ENCODE measurements at places on chromosomes 1 and 21.

GRCh38 chr1:174247472-174247871 is 88.2 kb downstream of the RABGAP1L start:
- DNase-seq, result no peak

GRCh38 chr1:196535727-196536126 is 72.5 kb downstream of the KCNT2 start:
- DNase-seq, result peak; percentile 64

- DNase-seq, result no peak
These were observed 998.6 kb downstream of the TTLL7 start for GRCh38 chr1:83000286-83000685.

DNA sequence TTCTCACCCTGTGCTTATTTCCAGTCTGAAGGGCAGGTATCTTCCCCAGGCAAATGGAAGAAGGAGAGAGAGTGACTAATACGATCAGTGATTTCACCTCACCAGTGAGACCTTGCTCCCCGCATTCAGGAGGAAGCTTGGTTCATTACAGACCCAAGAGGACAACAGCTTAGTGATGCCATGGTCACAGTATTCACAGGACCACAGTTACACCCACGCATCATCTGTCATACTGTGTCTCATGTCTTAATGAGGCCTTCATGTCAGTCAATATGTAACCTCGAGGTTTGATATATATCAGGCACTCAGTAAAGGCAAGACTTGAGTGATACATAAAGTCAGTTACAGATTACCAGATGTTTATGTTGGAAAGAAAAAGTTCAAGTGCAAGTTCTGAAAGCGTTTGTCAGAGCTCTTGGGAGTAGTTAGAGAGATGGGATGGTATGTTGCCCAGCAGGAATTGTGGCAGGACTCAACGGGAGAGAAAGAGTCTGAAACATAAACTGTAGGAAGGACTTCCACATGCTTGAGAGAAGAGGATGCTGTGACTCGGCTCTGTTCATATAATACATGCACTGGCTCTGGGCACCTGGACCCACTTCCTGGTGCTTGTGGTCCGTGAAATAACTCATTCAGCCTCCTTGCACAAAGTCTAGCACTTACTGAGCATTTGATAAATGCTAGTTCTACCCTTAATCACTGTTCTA is 33.3 kb downstream of the GNPAT start:
- no peak for DNase-seq

GRCh38 chr1:1418464-1419362 is 2.4 kb downstream of the ANKRD65 start:
- no peak for DNase-seq

Measured in H4 (cell line).